ENCODE measurements at places on chromosomes 6 and 20.
A peak's percentile ranks its signal among the peaks of the same experiment; 100 is the strongest.

GRCh38 chr6:29831776-29832175 is 4.2 kb downstream of the HLA-G start:
- no peak for DNase-seq

DNA sequence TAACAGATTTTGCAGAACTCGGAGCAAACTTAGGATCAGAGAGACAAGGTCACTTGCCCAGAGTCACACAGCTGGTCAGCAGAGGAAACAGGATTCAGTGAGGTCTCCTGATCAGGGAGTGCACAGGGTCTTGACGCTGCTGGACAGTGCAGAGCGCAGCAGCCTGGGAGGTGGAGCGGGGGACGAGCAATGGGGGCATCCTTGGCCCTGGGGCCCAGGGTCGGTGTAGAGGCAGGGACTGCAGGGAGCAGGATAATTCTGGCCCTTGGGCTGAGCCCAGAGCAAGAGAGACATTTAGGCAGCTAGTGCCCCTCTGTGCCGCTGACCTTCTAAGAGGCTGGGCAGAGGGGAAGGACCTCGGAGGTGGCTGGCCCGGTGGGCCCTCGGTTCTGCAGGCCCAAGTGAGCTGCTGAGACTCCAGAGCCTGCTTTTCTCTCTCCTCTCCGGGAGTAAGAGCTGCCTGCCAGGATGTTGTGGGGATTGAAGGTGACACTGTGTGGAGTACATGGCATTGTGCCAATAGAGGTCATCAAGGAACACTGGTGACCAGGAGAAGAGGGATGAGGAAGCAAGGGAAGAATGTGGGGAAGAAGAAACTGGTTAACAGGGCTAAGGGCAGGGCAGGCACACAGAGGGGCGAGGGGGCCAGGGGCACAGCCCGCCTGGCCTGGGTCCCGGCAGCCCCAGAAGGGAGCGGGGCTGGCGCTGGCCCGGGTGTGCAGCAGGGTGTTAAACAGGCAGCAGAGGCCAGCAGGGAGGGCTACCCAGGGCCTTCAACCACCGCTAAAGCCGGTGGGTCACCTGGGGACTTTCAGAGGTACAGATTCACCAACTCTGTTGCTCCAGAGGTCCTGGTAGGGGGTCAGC is 122.0 kb downstream of the AGPAT4 start:
- no peak for DNase-seq

GRCh38 chr6:155291291-155291690 is 23.0 kb downstream of the TFB1M start:
- DNase-seq: no peak

GRCh38 chr6:925656-926213 is 232.8 kb upstream of the EXOC2 start:
- no peak for DNase-seq

- DNase-seq: no peak
Measured at GRCh38 chr20:41161886-41162285, 24.5 kb downstream of the PLCG1 start.

DNA sequence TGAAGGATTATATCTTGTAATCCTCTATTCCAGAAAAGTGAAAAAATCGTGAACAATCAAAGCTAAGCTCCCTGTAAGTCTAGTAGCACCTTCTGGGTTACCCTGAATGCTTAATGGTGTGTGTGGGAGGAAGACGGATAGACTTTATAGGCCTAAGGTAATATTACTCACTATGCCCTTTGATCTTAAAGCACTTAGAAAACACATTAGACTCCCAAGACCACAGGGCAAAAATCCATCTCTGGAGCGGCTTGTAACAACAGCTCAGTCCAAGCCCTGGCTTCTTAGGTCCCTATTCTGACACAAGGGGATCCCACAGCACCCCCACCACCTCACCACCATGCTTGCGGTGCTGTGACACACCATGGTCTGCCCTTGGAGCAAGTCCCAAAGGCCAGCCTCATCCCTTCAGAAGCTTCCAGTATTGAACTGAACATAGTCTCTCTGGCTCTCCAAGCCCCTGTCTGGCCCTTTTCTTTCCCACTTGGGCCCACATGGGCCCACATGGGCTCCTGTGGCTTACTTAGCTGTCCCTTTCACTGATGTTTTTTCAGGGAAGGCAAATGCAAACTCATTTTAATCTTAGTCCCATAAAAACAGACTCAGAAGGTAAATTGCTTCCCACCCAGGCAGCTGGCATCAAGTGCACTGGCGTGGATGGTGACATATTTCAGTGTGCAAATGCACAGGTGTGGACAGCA is 28.3 kb downstream of the C6orf132 start:
- no peak for DNase-seq

GRCh38 chr6:31476515-31477139 is 21.3 kb upstream of the MICB start:
- no peak for DNase-seq

DNA sequence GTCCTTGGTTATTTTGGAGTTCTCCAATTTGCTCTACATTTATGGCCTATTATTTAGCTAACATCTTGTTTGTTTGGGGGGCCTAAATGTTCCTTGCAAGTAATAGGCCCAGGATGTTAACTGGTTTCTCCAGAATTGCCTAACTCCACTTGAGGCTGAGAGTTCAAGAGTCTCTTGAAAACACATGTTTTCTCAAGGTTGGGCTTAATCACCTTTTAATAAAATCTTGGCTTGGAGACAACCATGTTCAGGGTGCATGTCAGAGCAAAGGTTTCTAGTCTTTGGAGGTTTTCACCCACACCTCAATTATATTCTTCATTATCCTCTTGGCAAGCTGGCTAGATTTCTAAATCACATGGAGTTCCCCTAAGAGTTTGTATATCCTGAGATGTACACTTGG is 54.2 kb downstream of the KLHL31 start:
- no peak for DNase-seq

- no peak for DNase-seq
Measured at GRCh38 chr20:31606804-31607639, 1.9 kb downstream of the ID1 start.

DNA sequence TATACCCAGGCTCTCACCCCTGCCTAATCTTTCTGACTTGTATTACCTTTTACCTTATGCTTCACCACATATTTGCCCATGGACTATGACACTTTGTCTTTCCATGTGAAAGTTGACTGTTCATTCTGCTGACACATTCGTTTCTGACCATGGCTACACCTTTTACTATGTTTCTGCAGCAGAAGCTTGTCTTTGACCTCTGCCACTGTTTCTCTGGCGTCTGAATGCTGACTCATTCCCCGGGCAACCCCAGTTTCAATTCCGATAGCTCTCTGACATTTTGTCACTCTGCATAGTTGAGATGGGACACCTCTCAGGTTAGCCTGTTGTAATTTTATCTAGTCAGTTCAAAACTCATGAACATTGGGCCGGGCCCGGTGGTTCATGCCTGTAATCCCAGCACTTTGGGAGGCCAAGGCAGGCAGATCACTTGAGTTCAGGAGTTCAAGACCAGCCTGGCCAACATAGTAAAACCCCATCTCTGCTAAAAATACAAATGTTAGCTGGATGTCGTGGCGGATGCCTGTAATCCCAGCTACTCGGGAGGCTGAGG is 50.7 kb downstream of the SLC26A8 start:
- DNase-seq: peak; percentile 43

GRCh38 chr6:119142041-119142440 is 63.6 kb upstream of the FAM184A start:
- no peak for DNase-seq

- no peak for DNase-seq
Measured at GRCh38 chr6:21955951-21956350, 340.9 kb downstream of the PRL start.

DNA sequence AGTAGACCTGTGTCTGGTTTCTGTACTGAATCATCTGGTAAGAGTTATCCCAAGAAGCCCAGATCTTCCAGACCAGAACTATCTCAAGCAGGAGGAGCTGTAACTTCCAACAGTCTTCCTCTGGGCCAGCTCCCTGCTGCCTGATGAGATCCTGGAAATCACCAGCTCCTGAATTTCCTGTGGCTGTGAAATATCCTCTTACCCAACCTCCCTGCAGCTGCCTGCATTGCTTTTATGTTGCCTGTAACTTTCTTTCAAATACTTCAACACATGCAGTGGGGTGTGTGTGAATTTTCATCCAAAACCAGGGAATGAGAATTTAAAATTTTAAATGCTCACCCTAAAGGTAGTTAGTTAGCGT is 160.5 kb upstream of the LAMP5 start:
- no peak for DNase-seq

GRCh38 chr6:43706788-43707187 is 19.2 kb upstream of the MRPS18A start:
- no peak for DNase-seq

DNA sequence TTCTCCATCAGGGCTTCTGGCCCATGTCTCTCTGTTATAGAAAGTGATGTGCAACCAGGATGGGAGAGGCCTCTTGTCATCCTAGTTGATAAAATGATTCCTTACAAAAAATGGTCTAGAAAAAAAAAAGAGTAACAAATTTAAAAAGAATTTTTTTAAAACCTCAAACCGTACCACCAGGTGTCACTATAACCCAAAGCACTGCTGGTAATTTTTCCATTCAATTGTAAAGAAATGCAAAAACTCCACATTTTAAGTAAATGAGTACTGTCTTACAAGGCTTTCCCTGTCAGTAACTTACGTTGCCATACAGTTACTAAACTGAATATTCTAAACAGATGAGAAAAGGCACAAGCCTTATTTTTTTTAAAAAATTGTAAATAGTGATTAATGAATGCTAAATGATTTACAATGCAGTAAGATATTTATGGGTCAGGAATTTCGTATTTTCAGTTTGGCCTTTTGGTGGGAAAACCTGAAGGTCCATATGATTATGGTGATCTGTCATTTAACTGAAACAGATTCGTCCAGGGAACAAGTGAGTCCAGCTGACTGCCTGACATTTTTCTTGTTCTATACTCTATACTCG is 95.4 kb downstream of the OGFRL1 start:
- peak; percentile 2 for DNase-seq

GRCh38 chr20:62367633-62368391 is 700 bp upstream of the LAMA5 start:
- peak; percentile 49 for DNase-seq

DNA sequence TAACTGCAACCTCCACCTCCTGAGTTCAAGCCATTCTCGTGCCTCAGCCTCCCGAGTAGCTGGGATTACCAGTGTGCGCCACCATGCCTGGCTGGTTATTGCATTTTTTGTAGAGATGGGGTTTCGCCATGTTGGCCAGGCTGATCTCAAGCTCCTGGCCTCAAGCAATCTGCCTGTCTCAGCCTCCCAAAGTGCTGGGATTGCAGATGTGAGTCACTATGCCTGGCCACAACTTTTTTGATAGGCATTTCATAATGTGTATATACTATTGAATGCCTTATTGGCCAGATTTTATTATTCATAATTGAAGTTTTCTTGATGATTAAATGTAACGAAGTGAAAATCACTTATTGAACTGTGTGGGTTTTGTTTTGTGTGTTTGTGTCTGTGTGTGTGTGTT is 27.9 kb downstream of the FIG4 start:
- DNase-seq: no peak

DNA sequence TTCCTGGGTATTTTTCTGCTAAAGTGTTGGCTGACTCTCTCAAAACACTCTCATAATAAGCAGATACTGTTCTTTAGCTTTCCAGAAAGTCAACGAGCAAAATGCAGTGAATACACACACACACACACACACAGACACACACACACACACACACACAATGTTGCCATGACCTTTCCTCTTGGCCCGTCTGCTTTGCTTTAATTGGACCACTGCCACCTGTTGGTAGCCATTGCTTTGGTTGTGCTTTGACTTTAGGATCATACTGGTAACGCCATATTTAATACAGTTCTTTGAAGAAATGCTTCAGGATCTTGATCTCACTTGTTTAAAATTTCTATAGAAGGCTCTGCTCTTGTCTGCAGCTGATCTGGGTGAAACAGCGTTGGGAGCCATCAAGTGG is 4.4 kb downstream of the FIG4 start:
- peak; percentile 24 for DNase-seq

GRCh38 chr6:125700581-125701353 is 48.7 kb upstream of the HEY2 start:
- no peak for DNase-seq

GRCh38 chr6:169145991-169146501 is 107.6 kb downstream of the THBS2 start:
- no peak for DNase-seq

- DNase-seq: no peak
Measured at GRCh38 chr20:58718729-58719128, 26.1 kb downstream of the NPEPL1 start.

DNA sequence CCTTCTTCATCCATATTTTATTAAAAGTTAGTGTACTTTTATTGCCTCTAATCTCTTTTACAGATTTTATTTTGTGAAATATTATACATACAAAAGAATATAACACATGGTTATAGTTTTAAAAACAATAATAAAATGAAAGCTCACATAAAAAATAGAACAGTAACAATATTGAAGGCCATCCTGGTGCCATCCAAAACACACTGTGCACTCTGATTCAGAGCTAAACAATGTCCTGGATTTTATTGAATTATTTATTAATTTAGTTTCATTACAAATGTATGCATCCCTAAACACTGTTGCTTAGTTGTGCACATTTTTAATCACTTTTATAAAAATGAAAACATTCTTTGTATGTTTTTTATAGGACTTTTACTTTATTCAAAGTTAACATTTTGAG is 32.9 kb downstream of the RNF217 start:
- no peak for DNase-seq

DNA sequence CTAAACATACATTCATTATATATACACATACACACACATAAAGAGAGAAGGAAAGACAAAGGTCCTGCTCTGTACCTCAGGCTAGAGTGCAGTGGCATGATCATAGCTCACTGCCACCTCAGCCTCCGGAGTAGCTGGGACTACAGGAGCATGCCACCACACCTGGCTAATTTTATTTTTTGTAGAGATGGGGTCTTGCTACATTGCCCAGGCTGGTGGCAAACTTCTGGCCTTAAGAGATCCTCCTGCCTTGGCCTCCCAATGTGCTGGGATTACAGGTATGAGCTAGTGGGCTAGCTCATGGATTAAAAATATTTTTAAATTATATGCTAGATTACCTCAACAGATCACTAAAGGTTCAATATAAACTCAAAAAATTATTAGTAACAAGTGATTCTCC is 30.3 kb downstream of the NUDT3 start:
- DNase-seq: no peak

GRCh38 chr6:48417927-48418326 is 306.9 kb upstream of the PTCHD4 start:
- no peak for DNase-seq

DNA sequence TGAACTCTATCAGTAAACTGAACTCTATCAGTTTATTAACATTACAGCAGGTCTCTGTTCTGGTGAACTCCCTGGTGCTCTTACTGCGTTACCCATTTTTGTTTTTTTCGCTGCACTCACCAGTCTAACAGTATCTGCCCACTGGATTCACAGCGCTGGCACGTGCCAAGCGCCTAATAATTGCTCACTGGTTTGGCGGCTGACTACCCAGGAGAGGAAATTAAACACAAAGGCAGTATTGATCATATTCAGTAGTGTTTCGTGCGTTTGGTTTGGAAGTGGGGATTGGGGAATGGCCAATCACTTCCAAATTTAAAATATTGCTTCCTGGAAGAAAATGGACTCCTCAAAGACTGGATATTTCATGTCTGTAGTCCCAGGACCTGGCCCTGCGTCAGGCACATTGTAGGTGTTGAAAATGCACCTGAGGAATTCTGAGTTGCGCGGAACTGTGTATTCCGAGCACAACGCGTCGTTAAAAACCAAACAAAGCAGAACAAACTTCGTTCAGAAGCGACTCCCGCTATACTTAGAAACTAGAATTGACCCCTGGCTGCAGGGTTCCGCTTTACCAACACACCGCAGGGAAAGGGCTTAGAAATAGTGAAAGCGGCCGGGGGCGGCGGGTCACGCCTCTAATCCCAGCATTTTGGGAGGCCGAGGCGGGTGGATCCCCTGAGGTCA is 1.1 kb upstream of the RPS12 start:
- DNase-seq: peak; percentile 66
